ENCODE measurements at places on chromosomes 6 and 20.

DNA sequence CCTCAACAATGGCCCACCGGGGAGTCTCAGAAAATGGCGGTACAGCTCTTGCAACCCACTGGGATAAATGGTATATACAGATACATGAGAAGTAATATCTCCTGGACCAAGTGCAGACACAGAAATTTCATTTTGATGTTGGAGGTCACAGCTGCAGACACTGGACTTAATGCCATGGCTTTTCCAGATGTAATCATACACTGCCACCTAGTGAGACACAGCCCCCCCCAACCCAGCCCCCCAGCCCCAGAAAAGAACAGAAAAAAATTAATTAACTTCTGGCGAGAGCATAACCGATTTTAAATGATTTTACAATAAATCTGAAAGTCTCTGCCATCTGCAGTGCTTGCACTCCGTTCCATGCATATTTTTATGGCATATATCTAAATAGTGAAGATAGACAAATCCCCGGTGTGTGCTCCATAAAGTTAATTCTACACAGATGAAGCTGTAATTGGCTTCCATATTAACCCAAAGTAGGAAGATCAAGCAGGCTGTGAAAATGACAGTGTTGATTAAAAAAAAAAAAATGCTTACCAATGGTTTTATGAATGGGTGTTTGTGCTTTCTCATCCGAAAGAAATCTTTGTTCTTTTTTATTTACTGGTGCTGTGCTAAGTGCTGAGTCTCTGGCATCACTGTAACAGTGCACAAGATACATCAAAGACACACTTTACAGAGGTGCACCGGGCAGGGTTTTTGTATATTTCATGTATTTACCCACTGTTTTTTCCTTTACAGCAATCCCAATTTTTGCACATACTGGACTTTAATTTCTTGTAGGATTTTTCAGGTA is 804.1 kb downstream of the TFAP2A start:
- no peak for DNase-seq

DNA sequence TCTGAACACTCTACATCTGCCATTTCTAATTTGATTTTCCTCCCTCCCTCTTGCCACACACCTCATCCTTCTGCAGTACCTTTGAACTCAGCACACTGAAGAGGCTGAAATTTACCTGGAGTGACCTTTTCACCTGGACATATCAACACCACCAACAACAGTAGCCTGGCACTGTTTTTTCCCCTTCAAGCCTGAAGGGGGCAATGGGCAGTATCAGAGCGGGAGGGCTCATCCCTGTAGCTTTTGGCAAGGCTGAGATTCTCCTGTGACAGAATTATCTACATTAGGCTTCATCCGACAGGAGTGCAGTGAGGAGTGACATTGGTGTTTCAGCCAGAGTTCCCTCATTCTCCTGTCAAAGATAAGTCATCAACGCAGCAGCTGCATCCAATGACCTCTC is 312.8 kb upstream of the SPTLC3 start:
- no peak for DNase-seq

DNA sequence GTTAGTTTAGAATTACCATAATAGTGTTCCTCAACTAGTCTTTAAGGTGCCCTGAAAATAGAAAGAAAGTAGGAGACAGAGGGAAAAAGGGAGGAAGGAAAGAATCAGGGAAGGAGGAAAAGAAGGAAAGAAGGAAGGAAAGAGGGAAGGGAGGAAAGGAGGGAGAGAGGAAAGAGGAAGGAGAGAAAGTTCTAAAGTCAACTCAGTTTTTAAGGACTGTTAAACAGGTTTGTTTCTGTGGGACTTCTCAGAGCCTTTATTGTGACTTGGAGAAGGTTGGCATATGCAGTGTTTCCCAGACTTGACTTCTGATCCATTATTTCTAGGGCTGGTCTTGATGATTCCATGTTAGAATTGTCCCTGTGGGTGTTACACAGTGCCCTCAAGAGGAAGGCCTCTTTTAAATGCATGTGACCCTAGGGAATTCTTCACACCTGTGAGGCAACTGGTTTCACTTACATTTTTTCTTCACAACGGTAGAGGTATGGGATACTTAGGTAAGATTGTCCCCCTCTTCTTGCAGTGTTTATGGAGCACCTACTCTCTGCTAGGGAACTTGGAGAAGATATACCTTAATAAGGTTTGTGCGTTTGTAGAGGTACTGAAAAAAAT is 132.7 kb upstream of the GMDS start:
- DNase-seq = no peak

DNA sequence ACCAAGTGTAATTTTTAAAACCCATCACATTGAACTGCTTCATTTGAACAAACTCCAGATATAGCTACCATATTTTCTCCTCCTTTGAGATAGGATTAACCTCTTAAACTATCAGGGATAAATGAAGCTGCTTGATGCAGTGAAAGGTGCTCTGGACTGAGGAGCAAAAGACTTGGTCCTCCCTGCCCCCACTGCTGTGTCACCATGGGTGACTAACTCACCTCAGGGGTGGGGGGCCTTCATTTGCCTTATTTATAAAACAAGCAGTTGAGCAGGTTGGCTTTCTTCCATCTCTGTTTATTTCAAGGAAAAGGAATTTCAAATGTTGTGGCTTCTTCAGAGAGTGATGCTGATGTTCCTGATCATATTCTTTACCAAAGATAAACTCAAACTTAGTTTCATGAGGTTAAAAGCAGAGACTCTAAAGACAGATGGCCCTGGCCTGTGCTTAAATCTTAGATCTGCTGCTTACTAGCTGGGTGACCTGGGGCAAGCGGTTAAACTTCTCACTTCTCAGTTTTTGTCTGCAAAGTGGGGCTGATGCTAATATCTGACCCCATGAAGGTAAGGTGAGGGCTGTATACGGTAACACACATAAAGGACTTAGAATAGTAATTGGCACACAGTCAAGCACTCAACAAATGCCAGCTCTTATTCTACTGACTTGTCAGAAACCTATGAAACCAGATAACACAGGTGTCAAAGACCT is 50.5 kb downstream of the FHL5 start:
- DNase-seq = no peak

- DNase-seq = no peak
Observed at GRCh38 chr6:105805501-105806023, 280.6 kb upstream of the PRDM1 start.

- DNase-seq = peak; percentile 54
Observed at GRCh38 chr20:56343861-56344381, 14.9 kb upstream of the FAM210B start.

DNA sequence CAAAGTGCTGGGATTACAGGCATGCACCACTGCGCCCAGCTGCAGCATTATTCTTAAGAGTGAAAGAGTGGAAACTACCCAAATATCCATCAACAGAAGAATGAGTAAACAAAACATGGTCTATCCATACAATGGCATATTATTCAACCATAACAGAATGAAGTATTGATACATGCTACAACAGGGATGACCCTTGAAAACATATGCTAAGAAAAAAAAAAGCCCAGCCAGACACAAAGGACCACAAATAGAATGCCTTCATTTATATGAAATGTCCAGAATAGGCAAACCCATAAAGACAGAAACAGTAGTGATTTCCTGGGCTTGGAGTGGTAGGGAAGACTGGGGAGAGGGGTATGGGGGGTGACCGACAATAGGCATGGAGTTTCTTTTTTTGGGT is 7.1 kb downstream of the TUBB2B start:
- peak; percentile 31 for DNase-seq

GRCh38 chr6:117976030-117976651 is 69.1 kb downstream of the SLC35F1 start:
- DNase-seq = peak; percentile 81

- DNase-seq = no peak
Observed at GRCh38 chr6:163408352-163408991, 6.0 kb upstream of the QKI start.

Data from Ammon's horn (tissue), 1 donor.